Activated naive CD8-positive, alpha-beta T cell treated with anti-CD3 and anti-CD28 coated beads, Interleukin-2, amount 50 U/mL, for 24 hours (primary cell): ENCODE measurements at places on chromosomes 11 and 22.
A peak's percentile ranks its signal among the peaks of the same experiment; 100 is the strongest.

GRCh38 chr11:78039919-78040671 is 17.0 kb upstream of the KCTD14 start:
- peak; percentile 49 for DNase-seq

DNA sequence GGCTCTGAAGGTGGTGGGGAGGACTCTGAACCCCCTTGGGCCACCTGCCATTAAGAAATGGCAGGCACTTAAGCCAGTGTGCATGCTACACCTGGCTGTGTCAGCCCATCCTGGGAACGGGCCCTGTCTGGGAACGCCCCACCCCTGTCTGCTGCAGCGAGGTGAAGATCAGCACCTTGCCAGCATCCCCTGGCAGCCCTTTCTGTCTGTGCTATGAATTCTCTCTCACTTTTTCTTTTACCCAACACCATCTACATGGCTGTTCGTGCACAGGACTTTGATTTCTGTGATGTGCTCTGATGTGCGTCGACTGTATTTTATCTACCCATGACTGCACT is 452.9 kb upstream of the B3GAT1 start:
- DNase-seq, result no peak

- DNase-seq, result no peak
Observed at GRCh38 chr22:45166932-45167331, 3.2 kb downstream of the NUP50 start.

- no peak for DNase-seq
Observed at GRCh38 chr22:27774200-27774599, 27.4 kb downstream of the MN1 start.

DNA sequence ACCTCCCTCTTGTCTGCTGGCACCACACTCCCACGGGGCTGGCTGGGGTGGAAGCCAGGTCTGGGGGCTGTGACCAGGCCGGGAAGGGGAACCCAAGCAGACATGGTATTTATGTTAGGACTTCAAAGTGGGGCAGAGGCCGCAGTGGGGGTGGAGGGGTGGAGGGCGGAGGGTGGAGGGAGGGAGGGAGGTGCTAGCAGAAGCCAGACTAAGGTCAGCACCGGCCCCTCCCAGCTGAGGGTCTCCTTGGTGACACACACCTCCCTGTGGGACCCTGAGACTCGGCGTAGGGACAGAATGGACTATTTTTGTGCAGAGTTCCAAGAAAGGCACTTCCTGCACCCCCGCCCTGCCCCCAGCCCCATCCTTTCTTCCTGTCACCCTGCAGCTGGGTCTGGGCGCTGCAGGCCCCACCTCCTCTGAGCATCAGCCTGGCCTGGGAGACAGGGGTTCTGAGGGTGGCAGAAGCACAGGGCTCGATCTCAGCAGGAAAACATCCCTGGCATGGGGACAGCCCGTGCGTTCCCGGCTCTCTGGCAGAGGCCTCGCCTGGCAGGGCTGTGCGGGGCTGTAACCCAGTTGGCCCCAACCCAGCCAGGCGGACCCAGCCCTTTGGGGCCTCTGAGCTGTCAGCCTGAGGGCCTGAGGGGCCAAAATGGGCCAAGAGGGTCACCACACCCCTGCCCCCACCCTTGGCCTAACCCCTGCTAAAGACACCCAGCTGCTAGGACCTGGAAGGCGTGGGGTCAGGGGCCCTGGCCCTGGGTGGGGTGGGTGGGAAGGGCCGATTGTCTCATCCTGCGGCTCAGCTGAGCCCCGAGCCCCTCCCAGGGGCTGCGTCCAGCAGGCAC is 9.6 kb upstream of the CD248 start:
- DNase-seq, result peak; percentile 51

DNA sequence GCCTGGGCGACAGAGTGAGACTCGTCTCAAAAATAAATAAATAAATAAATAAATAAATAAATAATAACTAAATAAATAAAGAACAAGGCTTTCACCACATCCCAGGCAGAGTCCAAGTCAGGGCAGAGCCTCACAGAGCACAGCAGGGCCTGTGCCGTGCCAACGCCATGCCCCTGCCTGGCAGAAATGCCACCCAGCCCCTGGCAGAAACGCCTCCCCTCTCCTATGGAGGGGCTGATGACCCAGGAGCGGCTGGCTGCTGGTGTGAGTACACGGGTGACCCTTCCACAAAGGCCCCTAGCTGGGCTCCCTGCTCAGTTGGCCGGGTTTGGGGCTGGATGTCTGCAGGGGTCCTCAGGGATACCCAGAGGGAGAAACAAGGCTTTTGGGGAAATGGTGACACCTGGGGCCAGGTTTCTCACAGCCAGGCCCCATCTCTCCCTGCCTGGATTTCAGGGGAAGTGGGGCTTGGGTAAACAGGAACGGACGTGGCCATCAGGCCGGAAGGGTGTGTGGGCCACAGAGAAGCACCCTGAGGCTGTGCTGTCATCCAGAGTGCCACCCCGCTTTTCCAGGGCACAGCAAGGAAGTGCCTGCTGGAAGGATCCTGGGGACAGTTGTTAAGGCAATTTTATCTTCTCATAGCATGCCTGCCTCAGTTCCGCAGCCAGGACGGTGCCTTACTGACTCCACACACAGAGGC is 5.1 kb downstream of the BID start:
- no peak for DNase-seq

- no peak for DNase-seq
Observed at GRCh38 chr11:119470317-119471291, 47.6 kb upstream of the THY1 start.

- no peak for DNase-seq
Observed at GRCh38 chr11:94295534-94295933, 8.8 kb upstream of the IZUMO1R start.

GRCh38 chr11:2899080-2899783 is 13.7 kb upstream of the CDKN1C start:
- no peak for DNase-seq

GRCh38 chr11:77725433-77725832 is 87.8 kb upstream of the CLNS1A start:
- no peak for DNase-seq

GRCh38 chr22:28132466-28132865 is 213.4 kb upstream of the PITPNB start:
- no peak for DNase-seq

GRCh38 chr22:24421428-24421931 is 5.9 kb upstream of the ADORA2A start:
- DNase-seq, result peak; percentile 44

DNA sequence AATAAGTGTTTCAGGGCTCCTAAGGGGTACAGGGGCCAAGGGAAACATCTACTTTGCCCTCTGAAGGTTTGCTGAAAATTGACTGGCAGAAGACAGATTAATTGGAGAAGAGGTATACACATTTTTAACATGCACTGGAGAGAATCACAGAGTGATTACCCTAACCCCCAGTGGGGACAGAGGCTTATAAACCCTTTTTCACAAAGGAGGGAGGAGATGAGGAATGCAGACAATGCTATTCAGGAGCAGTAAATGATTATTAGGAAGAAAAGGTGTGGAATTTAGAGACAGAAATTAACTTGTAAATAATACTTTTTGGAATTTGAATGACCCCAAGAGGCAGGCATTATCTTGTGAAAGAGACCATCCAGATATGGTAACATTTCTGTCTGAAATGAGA is 582.4 kb upstream of the B3GAT1 start:
- DNase-seq, result no peak

GRCh38 chr11:15099267-15099666 is 15.5 kb upstream of the INSC start:
- no peak for DNase-seq

GRCh38 chr11:32088117-32088941 is 2.5 kb upstream of the RCN1 start:
- DNase-seq, result no peak

DNA sequence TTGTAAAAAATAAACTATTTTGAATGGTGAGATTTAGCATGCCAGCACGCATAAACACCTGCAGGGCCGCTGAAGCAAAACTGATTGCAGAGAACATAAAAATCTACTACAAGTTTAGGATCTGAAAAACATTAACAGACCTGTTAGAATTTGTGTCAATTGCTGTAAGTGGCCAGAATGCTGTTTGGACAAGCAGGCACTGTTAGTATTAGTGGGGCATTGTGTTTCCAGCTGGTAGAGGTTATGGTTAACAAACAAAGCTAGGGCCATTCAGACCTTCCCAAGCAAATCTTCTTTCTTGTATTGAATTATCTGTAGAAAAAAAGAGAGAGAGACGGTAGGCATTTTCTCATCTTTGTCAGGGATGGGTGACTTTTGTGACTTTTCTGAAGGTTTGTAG is 57.6 kb upstream of the OLFML1 start:
- no peak for DNase-seq

GRCh38 chr11:131674051-131674755 is 303.8 kb downstream of the NTM start:
- DNase-seq, result peak; percentile 61

GRCh38 chr11:1060852-1061616 is 13.6 kb upstream of the MUC2 start:
- no peak for DNase-seq

DNA sequence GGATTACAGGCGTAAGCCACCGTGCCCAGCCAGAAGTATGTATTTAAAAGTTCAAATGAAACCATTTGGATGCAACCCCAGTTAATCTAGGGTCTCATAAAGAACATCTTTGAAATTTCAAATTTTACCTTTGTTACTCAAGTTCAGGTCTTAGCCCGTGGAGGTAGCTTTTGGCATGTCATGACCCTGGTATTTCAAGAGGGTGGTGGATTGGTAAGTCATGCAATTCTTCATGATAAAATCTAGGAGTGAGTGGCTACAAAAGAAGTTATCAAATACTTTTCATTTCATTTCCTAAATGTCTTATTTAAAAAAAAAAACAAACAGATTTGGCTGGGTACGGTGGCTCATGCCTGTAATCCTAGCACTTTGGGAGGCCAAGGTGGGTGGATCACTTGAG is 80.6 kb downstream of the ABTB2 start:
- no peak for DNase-seq

DNA sequence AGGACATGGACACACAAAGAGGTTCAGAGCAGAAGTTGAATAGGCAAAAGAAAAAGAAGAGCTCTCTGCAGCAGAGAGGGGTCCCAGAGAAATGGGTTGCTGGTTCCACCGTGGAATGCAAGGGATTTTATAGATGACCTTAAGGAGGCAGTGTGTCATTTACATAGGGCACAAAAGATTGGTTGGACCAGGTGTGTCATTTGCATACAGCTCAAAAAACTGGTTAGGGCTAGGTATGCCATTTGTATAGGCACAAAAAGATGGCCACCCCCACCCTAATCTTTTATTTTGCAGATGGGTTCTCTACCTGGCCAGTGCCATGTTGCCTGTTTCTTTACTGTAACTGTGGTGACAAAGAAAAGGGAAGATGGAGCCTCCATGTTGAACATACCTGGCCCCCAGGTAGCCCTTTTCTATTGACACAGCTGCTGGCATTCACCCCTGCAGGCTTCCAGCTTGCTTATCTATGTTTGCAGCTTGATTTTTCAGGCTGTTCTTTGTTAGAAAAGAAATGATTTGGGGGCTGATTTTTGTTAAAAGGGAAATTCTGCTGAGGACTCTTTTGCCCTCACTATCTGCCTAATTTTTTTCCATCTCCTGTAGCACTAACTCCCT is 3.1 kb upstream of the CAVIN3 start:
- no peak for DNase-seq

GRCh38 chr11:117068303-117068860 is 29.8 kb downstream of the SIK3 start:
- no peak for DNase-seq

- no peak for DNase-seq
Observed at GRCh38 chr11:94791216-94791889, 23.2 kb downstream of the AMOTL1 start.

DNA sequence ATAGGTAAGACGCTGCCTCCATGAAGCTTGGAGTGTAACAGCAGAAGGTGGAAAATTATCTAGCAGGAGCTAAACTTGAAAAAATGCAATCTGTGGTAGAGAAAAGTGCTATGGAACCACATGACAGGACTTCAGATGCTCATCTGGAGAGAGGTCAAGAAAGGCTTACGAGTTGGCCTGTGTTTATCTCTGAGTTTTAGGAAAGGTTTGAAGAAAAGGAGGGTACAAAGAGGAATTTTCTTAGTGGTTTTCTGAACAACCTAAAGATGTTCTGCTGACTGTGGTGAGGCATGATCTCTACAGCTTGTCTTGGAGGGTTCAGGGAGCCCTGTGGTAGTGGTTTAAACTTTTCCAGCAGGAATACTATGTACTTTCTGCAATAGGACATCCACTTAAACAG is 8.2 kb downstream of the FJX1 start:
- no peak for DNase-seq

DNA sequence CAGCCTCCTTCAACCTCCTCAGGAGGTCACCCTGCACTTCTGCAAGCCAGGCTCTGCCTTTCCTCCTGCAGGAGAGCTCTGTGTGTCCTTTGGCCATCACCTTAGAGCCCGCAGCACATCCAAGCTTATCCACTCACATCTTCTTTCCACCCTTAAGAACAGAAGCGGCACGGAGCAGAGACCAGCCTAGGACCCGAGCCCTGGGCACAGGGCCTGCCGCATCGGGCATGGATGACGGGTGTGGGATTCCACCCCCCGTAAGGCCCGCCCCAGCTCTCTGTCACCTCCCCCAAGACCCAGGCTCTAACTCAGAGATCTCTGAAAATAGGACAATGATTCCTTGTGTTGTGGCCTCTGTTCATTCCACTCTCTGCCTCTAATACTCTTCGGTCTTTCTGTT is 42.1 kb upstream of the PHF21B start:
- no peak for DNase-seq

- no peak for DNase-seq
Observed at GRCh38 chr11:80702264-80702663, 1261.4 kb upstream of the TENM4 start.

- no peak for DNase-seq
Observed at GRCh38 chr11:106218106-106218505, 140.6 kb downstream of the AASDHPPT start.

DNA sequence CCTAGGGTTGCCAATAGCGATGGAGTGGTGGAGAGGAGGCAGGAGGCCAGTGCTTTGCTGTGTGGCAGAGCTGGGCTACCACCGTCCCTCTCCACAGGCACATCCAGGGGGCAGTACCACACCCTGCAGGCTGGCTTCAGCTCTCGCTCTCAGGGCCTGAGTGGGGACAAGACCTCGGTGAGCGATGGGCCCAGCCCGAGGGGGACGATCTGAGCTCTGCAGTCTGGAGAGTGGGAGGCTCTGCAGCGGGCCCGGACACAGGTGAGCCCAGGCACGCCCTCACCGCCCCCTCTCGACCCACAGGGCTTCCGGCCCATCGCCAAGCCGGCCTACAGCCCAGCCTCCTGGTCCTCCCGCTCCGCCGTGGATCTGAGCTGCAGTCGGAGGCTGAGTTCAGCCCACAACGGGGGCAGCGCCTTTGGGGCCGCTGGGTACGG is 2.5 kb downstream of the PKP3 start:
- DNase-seq, result no peak

- DNase-seq, result no peak
Observed at GRCh38 chr11:84003181-84003580, 717.0 kb upstream of the CCDC90B start.

GRCh38 chr11:5910540-5910939 is 17.5 kb downstream of the OR52E5 start:
- DNase-seq, result no peak

GRCh38 chr22:39478441-39478850 is 21.6 kb downstream of the MGAT3 start:
- peak; percentile 34 for DNase-seq

DNA sequence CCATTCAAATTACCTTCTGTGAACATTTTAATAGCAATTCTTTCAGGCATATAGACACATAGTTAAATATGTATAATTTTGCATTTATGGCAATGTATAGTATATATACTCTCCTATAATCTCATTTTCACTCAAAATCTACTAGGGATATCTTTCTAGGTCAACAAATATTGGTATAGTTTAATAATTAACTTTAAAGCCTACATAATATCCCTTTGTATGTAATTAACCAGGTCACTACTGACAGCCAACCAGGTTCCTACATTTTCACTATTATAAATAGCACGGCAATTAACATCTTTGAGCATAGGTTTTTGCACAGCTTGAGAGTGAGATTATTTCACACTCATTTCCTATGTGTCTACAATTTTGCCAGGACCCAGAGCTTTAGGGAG is 15.8 kb downstream of the OR2AG2 start:
- no peak for DNase-seq
